Activated effector memory CD4-positive, alpha-beta T cell treated with Interleukin-2 at 50 U/mL for 16 hours (primary cell): ENCODE measurements at places on chromosomes 1 and 21.

DNA sequence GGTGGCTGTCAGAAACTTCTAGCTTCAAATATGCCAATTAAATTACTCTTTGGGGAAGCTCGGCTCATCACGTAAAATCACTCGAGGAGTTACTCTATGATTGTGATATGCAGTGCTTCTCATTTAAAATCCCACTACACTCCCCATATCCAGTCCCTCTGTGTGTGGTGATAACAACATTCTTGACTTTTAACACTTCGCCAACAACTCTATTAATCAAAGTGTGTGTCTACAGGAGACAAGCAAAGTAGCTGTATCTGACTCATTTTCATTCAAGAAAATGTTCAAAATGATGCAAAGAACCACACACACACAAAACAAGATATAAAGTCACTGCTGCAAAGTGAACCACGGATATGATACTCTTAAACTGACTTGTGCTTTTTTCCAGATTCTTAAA is 341.3 kb downstream of the DSCAM start:
- DNase-seq = no peak

DNA sequence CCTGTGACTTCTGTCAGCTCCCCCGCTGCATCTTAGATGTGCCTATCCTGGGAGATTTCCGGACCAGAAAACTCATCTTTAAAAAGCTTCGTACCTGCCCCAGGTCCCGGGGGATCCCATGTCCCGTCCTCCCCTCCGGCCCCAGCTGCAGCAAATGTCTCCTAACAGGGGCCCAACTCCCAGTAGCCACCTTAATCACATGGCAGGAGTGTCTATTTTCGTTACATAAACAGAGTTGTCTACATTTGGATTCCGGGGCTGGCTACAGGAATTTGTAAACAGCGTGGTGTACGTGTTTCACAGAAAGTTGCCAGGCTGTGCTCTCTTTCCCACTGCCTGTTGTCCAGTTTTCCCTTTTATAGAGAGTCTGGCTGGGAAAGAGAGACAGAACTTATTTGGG is 17.9 kb upstream of the KCNE2 start:
- no peak for DNase-seq

DNA sequence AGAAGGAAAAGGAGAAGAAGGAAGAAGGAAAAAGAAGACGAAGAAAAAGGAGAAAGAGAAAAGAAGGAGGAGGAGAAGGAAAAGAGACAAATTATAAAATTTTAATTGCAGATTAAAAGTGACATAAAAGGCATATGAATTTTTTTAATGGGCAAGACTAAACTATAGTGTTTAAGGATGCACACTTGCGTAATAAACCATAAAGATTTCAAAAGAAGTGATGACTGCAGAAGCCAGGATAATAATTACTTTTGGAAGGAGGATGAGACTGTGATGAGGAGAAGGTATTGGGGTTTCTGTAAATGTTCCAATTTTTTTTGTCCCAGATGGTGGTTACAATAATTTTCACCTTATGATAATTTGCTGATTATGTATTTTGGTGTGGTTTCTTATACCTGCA is 243.1 kb upstream of the PKN2 start:
- no peak for DNase-seq

- DNase-seq = no peak
Observed at GRCh38 chr1:39701049-39701439, 9.8 kb upstream of the HPCAL4 start.

DNA sequence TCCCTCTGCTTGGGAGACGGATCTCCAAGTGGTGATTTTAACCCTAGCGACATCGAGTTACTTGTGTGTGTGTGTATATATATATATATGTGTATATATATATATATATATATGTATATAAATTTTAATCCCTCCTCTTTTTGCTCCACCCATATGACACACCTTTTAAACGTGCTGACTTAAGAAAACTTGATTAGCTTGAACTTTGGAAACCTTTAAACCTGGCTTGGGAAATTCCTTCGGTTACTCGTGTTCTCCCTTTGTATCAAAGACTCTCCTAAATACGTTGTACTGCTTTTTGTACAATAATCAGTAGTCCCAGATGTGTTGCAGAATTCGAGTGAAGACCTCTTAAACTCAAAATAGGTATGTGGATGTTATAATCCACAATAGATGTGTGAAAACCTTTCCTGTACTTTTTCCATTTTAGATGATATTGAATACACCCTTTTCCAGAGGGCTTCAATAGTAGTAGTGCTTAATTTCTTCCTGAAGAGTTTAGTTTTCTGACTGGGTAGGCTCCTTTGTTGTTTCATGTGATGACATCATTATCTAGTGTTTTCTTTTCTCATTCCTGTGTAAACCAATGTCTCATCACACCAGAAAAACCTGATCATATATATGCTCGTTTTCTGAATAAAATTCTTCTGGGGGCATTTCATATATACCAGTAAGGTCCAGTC is 1.4 kb downstream of the RNF11 start:
- DNase-seq = no peak

GRCh38 chr1:172356620-172357019 is 63.9 kb upstream of the C1orf105 start:
- no peak for DNase-seq

GRCh38 chr1:159429074-159429861 is 2.7 kb upstream of the OR10J4 start:
- no peak for DNase-seq

- no peak for DNase-seq
Observed at GRCh38 chr1:227424159-227424680, 105.9 kb upstream of the CDC42BPA start.

DNA sequence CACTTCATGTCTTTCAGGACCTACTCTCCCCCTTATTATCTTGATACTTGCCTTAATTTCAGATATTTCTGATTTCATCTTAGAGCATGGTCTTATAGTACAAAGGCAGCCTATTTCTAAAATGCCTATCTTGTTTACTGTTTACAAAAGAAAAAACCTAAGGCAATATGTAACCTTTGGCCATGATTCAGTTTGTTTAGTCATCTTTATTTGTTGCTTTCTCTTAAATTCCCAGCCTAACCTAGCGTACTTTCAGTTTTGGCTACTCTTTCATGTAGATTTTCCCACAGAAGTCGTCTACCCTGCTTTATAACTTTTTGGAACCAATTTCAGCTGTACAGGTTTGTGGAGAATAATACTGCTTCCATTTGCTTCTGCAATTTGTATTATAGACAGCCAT is 81.8 kb downstream of the KIF1B start:
- no peak for DNase-seq

DNA sequence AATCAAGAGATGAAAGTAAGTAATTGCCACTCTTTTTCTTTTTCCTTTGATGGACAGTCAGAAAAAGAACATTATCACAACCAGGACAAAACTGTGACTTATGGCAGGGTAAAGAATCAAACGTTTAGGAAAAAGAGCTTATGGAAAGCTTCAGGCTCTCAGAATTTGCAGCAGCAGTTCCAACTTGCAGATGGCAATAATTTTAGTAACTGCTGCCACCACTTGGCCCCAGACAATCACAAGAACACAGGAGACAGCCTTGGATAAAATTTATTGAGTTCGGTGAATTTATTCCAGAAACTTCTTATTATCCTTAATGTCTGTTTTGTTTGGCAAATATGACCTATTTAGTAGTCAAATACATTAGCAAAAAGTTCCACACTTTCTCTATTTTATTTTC is 804.4 kb downstream of the BRINP3 start:
- no peak for DNase-seq

- no peak for DNase-seq
Observed at GRCh38 chr21:35586305-35586704, 474.0 kb downstream of the SETD4 start.

DNA sequence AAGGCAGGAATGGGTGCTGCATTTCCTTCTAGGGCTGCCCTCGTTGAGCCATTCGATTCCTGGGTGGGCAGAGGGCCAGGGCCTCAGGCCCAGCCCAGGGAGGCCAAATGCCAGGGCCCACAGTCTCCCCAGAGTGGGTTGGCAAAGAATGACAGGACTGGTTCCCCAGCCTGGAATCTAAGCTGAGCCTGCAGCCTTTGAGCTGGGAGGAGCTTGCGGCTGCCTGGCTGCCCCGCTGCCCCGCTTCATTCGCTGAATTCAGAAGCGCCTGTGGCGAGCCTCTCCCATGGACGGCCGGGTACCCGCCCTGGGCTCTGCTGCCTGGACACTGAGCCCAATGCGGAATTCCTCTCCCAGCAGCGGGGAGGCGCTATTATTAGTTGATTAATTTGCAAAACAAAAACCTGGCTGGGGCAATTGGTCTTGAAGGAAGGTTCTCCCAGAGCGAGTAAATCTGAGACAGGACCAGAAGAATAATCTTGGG is 32.3 kb upstream of the TARDBP start:
- DNase-seq = no peak

DNA sequence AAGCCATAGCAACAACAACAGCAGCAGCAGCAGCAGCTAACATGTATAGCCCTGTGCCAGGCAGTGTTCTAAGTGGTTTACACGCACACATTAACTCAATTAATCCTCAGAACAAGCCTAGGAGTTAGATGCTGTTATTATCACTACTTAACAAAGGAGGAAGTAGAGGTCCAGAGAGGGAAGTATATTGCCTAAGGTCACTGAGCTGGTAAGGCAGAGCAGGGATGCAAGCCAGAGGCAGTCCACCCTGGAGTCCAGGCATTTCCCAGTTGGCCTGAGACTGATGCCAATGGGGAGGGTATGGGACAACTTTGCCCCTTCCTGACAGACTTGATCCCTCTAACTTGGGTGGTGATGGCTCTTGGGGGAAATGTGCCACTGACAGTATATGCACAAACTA is 6.8 kb downstream of the CDC14A start:
- no peak for DNase-seq

DNA sequence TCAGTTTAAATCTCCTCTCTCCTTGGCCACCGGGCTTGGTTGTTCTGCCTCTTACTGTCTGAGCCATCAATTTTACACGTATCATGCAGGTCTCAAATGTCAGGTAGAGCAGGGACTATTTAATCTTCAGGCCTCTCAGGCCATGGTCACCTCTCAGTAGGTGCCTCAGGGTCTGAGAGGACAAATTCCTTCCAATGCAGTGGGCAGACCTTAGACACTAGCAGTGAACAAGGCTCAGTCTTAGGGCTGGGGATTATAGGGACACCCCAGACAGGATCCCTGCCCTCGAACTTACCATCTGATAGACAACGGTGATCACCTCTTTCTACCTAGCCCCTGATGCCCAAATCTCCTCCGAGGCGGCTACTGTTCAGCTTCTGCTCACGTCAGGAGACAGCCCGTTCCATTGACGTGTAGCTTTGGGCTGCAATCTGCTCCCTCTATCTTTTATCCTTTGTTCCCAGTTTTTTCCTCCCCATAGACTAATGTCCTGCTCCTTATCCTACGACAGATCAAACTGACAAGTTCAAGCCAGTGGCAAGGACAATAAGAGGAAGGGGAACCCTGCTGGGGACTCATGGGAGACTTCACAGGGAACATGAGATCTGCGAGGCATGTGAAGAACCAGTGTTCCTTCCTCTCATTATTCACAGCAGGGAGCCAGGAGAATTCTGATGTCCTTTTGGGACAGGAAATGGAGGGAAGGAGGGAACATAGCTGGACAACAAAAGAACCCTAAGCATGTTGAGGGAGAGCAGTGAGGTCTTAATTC is 1.4 kb upstream of the MYOG start:
- DNase-seq = no peak

GRCh38 chr1:245131026-245131393 is 23.8 kb upstream of the KIF26B start:
- DNase-seq = no peak

DNA sequence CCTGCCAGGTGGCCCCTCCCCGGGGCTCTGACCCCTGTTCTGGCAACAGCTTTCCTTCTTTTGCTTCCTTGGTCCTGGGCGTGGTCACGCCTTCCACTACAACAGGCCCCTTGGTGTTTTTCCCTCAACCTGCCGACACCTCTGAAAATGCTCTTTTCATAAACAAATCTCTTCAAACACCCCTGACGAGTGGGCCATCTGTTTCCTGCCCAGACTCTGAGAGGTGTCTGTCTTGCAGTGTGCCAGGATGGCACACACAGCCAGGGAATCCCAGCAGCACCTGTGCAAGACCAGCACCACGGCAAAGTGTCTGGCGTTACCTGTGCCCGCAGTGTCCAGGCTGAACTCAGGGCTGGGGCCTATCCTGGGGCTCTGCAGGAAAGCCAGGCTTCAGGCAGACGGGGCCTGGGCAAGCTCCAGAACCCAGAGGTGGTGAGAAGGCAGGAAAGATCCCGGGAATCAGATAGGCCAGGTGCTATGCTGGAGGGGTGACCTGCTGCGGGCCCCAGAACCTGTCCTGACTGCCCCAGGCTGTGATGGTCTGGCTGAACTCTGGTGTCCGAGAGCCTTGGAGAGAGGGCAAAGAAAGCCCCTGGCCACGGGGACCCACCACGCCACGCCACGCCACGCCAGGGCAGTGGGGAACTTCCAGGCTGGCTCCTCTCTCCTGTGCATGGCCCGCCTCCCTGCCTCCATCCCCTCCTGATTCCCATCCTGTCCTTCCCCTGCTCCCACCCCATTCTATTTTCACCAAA is 88.9 kb downstream of the SIK1 start:
- no peak for DNase-seq

- no peak for DNase-seq
Observed at GRCh38 chr1:17167041-17167785, 37.7 kb upstream of the PADI1 start.

GRCh38 chr1:235304549-235305451 is 23.2 kb downstream of the ARID4B start:
- no peak for DNase-seq

DNA sequence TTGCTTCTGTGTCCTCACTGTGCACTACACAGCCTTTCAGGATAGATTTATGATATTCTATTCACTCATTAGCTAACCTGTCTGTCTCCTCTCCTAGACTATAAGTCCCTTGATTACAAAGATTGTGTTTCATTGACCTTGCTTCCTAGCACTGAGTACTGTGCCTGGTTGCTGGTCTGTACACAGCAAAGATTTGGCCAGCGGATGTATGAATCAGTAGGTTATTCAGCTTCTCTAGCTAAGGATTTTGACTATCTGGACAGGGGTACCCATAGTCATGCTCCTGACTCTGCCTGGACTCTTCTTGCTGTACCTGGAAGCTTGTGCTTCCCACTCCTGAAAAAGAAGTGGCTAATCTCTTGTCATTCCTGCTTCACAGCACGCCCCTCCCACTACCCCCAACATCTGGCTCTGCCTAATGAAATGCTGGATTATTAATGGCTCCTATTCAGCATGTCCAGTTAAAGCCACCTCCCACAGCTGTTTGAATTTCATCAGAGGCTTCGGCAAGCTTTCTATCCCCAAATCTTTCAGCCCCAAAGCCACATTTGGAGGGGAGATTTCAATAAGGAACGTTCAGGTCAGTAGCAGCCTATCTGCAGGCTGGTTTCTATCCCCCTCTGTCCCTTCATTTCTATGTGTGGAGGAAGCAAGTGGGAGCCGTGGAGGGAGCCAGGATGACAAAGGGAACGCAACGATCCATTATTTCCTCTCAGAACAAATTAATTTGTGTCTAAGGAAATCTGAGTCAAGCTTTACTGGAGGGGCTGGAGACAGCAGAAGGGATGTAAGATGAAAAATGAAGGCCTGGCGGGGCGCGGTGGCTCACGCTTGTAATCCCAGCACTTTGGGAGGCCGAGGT is 64.8 kb upstream of the PPM1J start:
- DNase-seq = no peak

DNA sequence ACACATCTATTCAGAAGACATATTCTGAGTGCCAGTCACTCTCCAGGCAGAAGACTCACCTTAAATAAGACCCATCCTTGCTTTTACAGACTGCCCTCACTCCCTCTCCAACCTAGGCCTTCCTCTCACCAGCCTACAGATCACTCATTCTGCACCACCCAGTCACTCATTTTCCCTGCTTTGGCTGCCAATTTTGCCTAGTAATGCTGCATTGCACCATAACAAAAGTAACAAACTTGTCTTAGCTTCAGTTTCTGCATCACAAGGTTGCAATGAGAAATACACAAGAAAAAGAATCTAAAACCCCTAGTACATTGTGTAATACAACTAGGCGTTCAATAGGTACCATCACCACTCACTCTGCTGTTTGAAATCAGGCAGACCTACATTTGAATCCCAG is 292.4 kb downstream of the PLPP3 start:
- DNase-seq = no peak
